Left lung (tissue), 14 donors: ENCODE measurements at places on chromosomes 4 and X. TPM values are rescaled to one million over a fixed set of nuclear protein-coding genes. Genes with fewer than 3 reads are reported as not detected.
A peak's percentile ranks its signal among the peaks of the same experiment; 100 is the strongest.

The L1CAM gene
- total RNA-seq, result 0.55 TPM

The SYNPO2 gene
- total RNA-seq, result 30.7 TPM

- no peaks in the 10 kb centered on the region for H3K27me3 ChIP-seq
- H3K4me1 ChIP-seq, result peaks cover 50% of the 10 kb centered on the region
- H3K4me3 ChIP-seq, result no peak overlapping the region
- peak overlapping the region; percentile 53 for H3K27ac ChIP-seq
- H3K36me3 ChIP-seq, result peaks cover 4% of the 10 kb centered on the region
- no peak for DNase-seq
Measured at GRCh38 chr4:143351774-143352451, 15.2 kb downstream of the GAB1 start.

- H3K4me1 ChIP-seq, result no peaks in the 10 kb centered on the region
- no peak for DNase-seq
- no peak overlapping the region for H3K4me3 ChIP-seq
- H3K27ac ChIP-seq, result no peak overlapping the region
Measured at GRCh38 chr4:67071641-67072040, 473.7 kb downstream of the CENPC start.

DNA sequence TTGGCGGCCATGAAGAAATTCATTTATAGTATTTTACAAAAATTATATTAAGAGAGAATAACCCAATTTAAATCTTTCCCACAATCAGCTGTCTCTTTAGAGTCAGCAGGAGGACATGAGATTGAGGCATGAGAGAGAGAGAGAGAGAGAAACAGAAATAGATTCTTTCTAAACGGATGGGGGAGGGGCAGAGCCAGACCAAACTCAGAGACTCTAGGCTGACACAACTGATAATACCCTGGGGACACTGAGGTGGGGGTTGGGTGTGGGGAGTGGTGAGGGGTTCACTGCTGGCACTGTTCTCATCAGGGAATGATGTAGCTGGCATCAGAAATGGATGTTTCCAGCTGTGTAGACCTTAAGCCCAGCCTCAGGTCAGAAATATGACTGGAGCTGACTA is 20.5 kb upstream of the HOPX start:
- no peaks in the 10 kb centered on the region for H3K27me3 ChIP-seq
- H3K36me3 ChIP-seq, result no peaks in the 10 kb centered on the region
- H3K27ac ChIP-seq, result no peak overlapping the region

- no peak overlapping the region for H3K4me3 ChIP-seq
- DNase-seq, result no peak
- no peaks in the 10 kb centered on the region for H3K36me3 ChIP-seq
- H3K4me1 ChIP-seq, result no peaks in the 10 kb centered on the region
- H3K27me3 ChIP-seq, result no peaks in the 10 kb centered on the region
Measured at GRCh38 chr4:100882661-100883060, 364.8 kb upstream of the EMCN start.

GRCh38 chrX:148804579-148805355 is 304.4 kb downstream of the AFF2 start:
- no peak for DNase-seq
- no peaks in the 10 kb centered on the region for H3K4me1 ChIP-seq
- no peak overlapping the region for H3K4me3 ChIP-seq
- H3K27ac ChIP-seq, result no peak overlapping the region

DNA sequence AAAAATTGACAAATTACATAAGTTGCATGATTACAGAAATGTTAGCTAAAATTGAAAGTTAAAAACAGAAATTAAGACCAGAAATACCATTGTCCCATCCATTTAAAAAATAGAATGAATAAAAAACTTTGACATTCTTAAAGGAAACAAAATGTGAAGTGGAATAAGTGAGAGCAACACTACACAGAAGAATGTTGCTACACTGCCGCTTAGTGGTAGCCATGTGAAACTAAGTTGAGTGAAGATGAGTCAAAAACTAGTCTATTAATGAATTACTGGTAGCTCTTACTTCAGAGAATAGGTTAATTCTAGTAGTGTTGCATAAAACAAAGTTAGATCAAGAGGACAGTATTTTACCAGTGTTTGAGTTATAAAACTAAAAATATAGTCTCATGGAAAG is 571.0 kb upstream of the KLHL4 start:
- no peak overlapping the region for H3K4me3 ChIP-seq
- H3K27me3 ChIP-seq, result no peaks in the 10 kb centered on the region
- no peaks in the 10 kb centered on the region for H3K36me3 ChIP-seq

GRCh38 chrX:89124985-89125384 is 378.0 kb downstream of the CPXCR1 start:
- no peak for DNase-seq
- H3K36me3 ChIP-seq, result no peaks in the 10 kb centered on the region
- no peaks in the 10 kb centered on the region for H3K27me3 ChIP-seq

GRCh38 chr4:84503495-84504437 is 4.7 kb upstream of the NKX6-1 start:
- no peaks in the 10 kb centered on the region for H3K36me3 ChIP-seq
- no peak for DNase-seq
- no peak overlapping the region for H3K27ac ChIP-seq
- peaks cover 100% of the 10 kb centered on the region for H3K27me3 ChIP-seq
- peaks cover 10% of the 10 kb centered on the region for H3K4me1 ChIP-seq

The ADAM29 gene
- total RNA-seq, result not detected

The TIGD4 gene
- 0.38 TPM for total RNA-seq

GRCh38 chr4:183936047-183936446 is 30.9 kb downstream of the STOX2 start:
- no peak overlapping the region for H3K27ac ChIP-seq
- no peak for DNase-seq
- no peak overlapping the region for H3K4me3 ChIP-seq
- H3K4me1 ChIP-seq, result no peaks in the 10 kb centered on the region
- no peaks in the 10 kb centered on the region for H3K36me3 ChIP-seq
- H3K27me3 ChIP-seq, result no peaks in the 10 kb centered on the region

GRCh38 chrX:41607264-41607832 is 81.4 kb upstream of the GPR34 start:
- no peaks in the 10 kb centered on the region for H3K4me1 ChIP-seq
- no peak overlapping the region for H3K4me3 ChIP-seq
- no peaks in the 10 kb centered on the region for H3K27me3 ChIP-seq
- no peak overlapping the region for H3K27ac ChIP-seq
- H3K36me3 ChIP-seq, result no peaks in the 10 kb centered on the region

GRCh38 chr4:122577808-122578781 is 42.8 kb downstream of the IL21 start:
- no peak for DNase-seq
- H3K36me3 ChIP-seq, result no peaks in the 10 kb centered on the region
- H3K27ac ChIP-seq, result no peak overlapping the region

- DNase-seq, result no peak
- no peak overlapping the region for H3K4me3 ChIP-seq
- H3K27me3 ChIP-seq, result no peaks in the 10 kb centered on the region
- H3K27ac ChIP-seq, result no peak overlapping the region
- peaks cover 15% of the 10 kb centered on the region for H3K36me3 ChIP-seq
Measured at GRCh38 chr4:77927991-77928925, 65.6 kb downstream of the MRPL1 start.

DNA sequence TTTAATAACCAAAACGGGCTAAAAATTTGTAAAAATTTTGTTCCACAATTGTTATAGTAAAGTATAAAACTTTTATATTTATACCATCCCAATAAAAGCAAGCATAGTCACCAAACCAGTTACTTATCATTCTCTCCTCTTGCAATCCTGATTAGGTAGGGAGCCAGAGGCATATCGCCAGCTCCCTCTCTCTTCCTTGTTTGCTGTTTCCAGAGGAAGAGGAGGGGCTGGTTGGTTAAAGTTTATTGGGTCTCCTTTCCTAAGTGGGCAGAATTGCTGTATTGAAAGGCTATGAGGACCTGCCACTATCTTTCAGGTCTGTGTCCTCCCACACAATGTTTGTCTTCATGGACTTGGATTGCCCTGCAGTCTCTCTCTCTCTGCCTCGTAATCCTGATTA is 29.6 kb upstream of the BBS12 start:
- no peak overlapping the region for H3K4me3 ChIP-seq
- H3K36me3 ChIP-seq, result no peaks in the 10 kb centered on the region
- DNase-seq, result no peak
- no peaks in the 10 kb centered on the region for H3K27me3 ChIP-seq
- H3K4me1 ChIP-seq, result no peaks in the 10 kb centered on the region

- DNase-seq, result no peak
- no peak overlapping the region for H3K27ac ChIP-seq
- H3K4me3 ChIP-seq, result no peak overlapping the region
- no peaks in the 10 kb centered on the region for H3K27me3 ChIP-seq
- H3K36me3 ChIP-seq, result no peaks in the 10 kb centered on the region
Measured at GRCh38 chrX:79182616-79183015, 38.1 kb downstream of the GPR174 start.

- no peaks in the 10 kb centered on the region for H3K27me3 ChIP-seq
- H3K4me1 ChIP-seq, result no peaks in the 10 kb centered on the region
- no peak overlapping the region for H3K27ac ChIP-seq
- H3K36me3 ChIP-seq, result peaks cover 56% of the 10 kb centered on the region
- DNase-seq, result no peak
- no peak overlapping the region for H3K4me3 ChIP-seq
Measured at GRCh38 chr4:8414377-8414776, 26.1 kb downstream of the ACOX3 start.

- H3K36me3 ChIP-seq, result no peaks in the 10 kb centered on the region
- no peaks in the 10 kb centered on the region for H3K27me3 ChIP-seq
- no peak for DNase-seq
Measured at GRCh38 chr4:8261851-8262535, 7.6 kb upstream of the HTRA3 start.

DNA sequence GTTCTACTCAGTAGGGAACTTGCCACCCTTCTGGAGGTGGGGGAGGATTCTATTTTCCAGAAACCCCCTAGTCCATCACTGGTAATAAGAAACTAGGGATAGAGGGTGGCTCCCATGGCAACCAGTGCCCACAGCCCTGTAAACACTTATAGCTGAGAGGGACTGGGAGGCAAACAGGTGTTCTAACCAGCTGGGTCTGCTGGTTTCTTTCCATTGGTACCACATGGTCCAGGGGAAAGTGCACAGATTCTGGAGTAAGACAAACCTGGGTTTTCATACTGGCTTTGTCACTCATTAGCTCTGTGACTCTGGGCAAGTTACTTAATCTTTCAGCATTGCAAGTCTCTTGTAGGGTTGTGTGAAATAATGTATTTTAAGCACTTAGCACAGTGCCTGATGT is 26.9 kb downstream of the IGSF1 start:
- H3K27me3 ChIP-seq, result peaks cover 4% of the 10 kb centered on the region
- no peaks in the 10 kb centered on the region for H3K36me3 ChIP-seq
- H3K27ac ChIP-seq, result no peak overlapping the region
- no peak overlapping the region for H3K4me3 ChIP-seq
- no peaks in the 10 kb centered on the region for H3K4me1 ChIP-seq

GRCh38 chrX:153700376-153700945 is 12.7 kb downstream of the SLC6A8 start:
- no peak overlapping the region for H3K27ac ChIP-seq
- no peaks in the 10 kb centered on the region for H3K4me1 ChIP-seq

The PAGE1 gene
- total RNA-seq, result not detected

DNA sequence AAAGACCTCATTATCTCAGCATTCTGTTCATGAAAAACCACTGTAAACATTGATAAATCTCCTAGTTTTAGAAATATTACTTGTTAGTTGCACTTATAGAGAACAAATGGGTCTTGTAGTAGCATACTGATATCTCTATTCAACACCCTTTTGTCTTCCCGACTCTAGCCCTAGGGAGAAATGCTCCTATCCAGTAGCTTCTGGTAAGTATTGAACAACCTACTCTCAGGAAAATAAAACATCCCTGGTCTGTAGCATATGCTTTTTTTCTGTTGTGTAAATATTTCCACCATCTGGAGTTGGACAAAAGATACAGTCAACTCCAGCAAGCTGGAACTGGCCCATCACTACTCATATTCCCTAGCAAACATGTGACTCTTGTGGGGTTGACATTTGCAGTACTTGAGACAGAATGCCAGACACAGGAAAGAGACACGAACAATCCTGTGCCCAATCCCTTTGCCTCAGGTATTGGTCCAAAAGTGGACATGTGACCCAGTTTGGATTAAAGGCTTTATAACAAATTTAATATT is 188.2 kb downstream of the GC start:
- no peaks in the 10 kb centered on the region for H3K36me3 ChIP-seq
- no peaks in the 10 kb centered on the region for H3K27me3 ChIP-seq
- H3K4me3 ChIP-seq, result no peak overlapping the region
- DNase-seq, result no peak
- no peaks in the 10 kb centered on the region for H3K4me1 ChIP-seq
- no peak overlapping the region for H3K27ac ChIP-seq

DNA sequence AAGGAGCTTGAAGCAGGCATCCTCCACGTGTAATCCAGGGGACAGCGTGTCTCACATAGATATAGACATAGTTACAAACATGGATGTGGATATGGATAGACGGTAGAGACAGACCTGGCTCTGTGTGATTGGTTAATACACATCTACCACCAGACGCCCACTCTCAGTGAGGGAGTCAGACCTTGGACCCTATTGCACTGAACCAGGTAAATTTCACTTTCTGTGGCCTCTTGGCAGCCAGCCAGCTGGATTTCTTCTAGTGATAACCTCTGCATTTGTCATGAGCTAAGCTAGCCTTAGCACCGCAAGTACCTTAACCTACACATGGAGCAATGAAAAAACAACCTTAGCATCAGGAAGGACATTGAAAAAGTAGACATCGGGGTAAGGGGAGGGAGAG is 79.2 kb upstream of the ACSL4 start:
- no peak overlapping the region for H3K4me3 ChIP-seq
- no peak for DNase-seq
- no peak overlapping the region for H3K27ac ChIP-seq
- no peaks in the 10 kb centered on the region for H3K27me3 ChIP-seq
- no peaks in the 10 kb centered on the region for H3K4me1 ChIP-seq
- H3K36me3 ChIP-seq, result no peaks in the 10 kb centered on the region

DNA sequence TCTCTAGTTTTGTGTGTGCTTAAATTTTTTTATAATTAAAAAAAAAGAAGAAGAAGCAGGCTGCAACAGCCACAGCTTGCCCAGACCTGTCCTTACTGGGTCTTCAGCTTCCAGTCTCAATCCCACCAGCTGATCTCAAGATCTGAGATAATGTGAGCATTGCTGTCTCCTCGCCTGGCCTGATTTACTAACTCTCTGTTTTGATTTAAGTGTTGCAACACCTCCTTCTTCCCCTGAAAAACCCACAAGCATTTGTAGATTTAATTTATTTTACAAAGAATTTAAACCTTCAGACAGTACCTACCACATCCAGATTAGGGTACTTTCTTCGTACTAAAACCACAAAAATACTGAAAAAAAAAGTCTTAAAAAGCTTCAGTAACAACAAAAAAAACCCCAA is 38.0 kb downstream of the FAM241A start:
- no peak overlapping the region for H3K27ac ChIP-seq
- no peak for DNase-seq
- no peaks in the 10 kb centered on the region for H3K36me3 ChIP-seq
- H3K27me3 ChIP-seq, result no peaks in the 10 kb centered on the region
- H3K4me3 ChIP-seq, result no peak overlapping the region

DNA sequence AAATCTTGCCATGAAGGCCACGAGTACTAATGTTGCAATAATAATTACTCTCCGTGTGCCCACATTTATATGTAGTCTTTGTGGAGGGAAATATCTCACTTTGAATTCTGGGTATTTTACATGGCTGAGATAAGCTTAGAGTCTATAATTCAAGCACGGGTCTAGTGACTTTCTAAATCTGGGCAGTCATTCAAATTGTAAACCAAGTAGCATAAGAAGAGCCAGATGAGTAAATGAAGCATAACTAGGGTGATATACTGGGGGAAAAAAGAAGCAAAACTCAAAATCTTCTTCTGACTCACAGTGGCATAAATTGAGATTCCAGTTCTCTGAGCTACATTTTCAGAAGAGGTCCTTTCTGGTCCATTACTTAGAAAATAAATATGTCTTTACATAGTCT is 53.0 kb downstream of the MAPK10 start:
- no peaks in the 10 kb centered on the region for H3K4me1 ChIP-seq
- no peak overlapping the region for H3K4me3 ChIP-seq
- no peaks in the 10 kb centered on the region for H3K27me3 ChIP-seq
- no peaks in the 10 kb centered on the region for H3K36me3 ChIP-seq
- H3K27ac ChIP-seq, result no peak overlapping the region

The CITED1 gene
- total RNA-seq, result 0.39 TPM
